Esophagus muscularis mucosa (tissue), 4 donors: ENCODE measurements at places on chromosomes 7 and 10.

DNA sequence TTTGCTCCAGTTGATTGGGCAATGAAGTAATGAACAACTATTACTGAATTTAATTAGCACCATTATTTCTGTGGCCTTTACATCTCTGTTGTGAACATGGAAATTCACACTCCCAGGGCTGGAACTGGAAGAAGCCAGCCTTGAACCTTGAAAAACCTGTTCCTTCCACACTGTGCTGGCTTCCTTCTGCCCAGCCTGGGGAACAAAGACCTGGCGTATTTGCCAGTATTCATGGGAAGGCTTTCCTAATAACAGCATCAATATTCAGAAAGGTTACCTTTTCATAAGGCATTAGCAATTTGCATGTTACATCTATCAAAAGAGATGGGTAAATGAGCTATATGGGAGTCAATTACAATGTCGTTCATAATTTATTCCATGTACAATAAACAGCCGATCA, 1.3 kb downstream of the C10orf90 start:
- DNase-seq = no peak

DNA sequence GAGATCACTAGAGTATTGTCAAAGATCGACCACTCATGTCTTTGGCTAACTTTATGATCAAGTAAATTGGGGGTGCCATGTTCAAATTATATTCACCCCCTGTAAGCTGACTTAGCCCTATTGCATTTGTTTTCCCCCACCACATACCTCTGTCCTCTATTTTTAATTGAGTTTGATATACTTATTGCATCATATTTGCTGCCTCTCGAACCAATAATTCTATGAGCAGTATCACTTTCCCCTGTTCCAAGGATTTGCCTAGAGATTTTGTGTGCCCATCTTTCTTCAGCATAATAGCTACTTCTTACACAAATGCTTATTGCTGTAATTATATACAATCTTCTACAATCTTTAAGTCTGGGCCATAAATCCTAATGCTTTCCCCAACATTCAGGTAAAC, 245.2 kb downstream of the COBL start:
- no peak for DNase-seq

GRCh38 chr10:32616438-32616837, 170.5 kb downstream of the CCDC7 start:
- DNase-seq = no peak

DNA sequence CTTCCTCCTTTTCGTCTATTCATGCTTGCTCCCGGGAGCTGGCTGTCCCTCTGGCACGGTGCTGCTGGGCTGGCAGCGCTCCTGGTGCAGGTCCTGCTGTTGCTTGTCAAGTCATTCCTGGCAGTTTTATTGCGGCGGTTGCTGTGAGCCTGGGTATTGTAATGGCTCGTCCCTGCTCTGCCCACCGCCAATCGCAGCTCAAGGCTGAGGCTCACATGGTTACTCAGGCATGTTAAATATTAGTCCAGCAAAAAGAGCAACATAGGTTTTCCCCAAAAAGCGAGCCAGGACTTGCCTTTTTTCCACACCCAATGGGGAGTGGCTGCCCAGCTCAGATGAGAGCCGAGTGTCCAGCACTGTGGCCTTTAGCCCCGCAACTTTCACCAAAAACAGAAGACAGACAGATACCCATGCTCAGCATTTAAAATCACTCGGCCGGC, 492.9 kb upstream of the FOXK1 start:
- DNase-seq = no peak

- DNase-seq = peak; percentile 42
Observed at GRCh38 chr7:142348100-142348499, 90.2 kb upstream of the PRSS58 start.

DNA sequence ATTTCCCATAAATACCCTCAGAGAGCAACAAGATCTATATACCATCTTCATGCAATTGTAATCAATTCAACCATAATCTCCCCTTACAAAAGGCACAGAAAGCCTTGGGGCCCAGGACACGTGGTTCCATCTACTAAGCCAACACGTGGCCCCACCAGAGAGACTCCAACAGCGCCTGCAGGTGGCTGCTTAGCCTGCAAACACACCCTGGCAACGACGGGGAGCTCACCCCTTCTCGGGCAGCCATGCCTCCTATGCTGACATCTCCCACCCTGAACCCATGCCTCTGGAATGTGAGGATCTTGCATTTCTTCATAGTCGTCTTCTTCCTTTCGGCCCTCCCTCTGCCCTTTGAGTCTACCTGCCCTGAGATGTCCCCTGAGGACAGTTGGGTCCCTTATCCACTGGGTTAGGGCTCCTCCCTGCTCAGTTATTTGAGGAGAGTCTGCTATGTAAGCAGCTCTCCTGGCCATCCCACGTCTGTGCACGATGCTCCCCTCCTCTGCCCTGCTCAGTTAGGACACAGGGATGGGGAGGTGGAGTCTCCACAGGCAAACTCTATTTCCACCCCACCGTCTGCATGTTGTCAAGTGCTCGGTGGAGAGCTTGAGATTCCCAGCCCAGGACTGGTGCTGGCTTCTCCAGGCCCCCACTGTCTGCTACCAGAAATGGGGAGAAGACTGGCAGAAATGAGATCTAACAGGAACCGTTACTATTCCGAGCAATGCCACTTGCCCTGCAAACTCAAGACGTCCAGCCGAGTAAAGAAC, 36.5 kb downstream of the EBF3 start:
- DNase-seq = no peak

GRCh38 chr7:14637968-14638367, 264.6 kb downstream of the DGKB start:
- no peak for DNase-seq

- peak; percentile 53 for DNase-seq
Observed at GRCh38 chr10:119807960-119808697, 64.5 kb downstream of the MCMBP start.

GRCh38 chr10:22372917-22373316, 27.6 kb downstream of the SPAG6 start:
- no peak for DNase-seq

DNA sequence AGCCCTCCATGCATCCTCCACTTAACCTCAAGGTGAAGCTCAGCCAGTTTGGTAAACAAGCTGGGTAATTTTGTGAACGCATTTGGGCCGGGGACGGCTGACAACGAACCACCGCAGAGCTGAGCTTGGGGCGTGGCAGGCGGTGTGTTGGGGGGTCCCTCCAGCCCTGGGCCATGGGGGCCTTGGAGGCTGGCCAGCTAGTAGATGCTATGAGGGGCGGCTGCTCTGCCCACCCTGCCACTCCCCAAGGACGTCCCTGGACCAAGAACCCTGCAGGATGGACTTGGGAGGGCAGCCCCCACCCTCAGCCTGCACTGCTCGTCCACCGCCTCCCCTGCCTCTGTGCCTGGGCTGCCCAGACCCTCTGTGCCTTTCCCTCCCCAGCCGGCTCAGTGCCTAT, 12.0 kb upstream of the SCART1 start:
- DNase-seq = peak; percentile 68

DNA sequence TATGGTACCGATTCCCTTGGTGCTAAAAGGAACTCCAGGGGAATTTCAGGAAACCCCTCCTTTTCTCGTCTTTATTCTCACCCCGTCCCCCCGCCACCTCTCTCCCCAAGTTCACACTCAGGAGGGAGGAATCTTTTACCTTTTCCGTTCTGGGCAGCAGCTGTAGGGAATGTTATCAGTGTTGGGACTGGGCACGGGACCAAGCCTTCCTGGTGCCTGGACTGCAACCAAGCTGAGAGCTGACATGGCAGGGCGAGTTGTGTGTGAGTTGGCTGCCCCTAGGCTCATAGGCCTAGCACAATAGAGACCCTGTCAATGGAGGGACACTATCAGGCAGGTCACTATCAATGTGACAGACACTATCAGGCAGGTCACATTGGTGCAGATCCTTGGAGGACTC, 121.4 kb downstream of the TCF7L2 start:
- DNase-seq = no peak

- DNase-seq = no peak
Observed at GRCh38 chr7:124089621-124090020, 56.8 kb upstream of the TMEM229A start.

DNA sequence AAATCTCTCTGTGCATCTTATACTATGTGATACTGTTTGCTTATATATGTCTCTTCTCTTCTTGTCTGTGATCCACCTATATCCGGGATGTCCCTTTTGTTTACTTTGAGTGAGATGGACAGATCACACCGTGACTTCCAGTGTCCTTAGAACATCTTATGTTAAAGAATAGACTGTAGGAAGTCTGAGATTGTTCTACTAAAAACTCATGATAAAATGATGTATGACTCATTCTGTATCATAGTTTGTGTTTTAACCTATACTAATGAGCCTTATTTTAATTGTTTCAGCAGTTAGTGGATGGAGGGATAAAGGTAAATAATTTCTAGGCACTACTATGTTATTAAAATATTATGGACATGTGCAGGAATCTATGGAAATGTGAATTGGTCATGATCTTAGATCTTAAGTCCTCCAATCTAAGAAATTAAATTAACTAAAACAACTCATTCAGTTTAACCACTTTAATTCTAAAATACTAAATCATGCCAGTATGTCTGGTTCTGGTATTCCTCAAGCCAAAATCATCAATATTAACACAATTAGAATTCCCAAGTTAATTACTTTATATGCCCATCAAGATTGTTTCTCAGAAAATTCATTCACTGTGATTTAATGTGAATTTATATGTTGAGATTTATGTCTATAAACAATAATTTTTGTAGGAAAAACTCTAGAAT, 32.0 kb downstream of the ITGB8 start:
- no peak for DNase-seq

- DNase-seq = no peak
Observed at GRCh38 chr7:93332172-93332571, 100.0 kb downstream of the VPS50 start.

- no peak for DNase-seq
Observed at GRCh38 chr7:106178593-106179134, 66.6 kb upstream of the SYPL1 start.

DNA sequence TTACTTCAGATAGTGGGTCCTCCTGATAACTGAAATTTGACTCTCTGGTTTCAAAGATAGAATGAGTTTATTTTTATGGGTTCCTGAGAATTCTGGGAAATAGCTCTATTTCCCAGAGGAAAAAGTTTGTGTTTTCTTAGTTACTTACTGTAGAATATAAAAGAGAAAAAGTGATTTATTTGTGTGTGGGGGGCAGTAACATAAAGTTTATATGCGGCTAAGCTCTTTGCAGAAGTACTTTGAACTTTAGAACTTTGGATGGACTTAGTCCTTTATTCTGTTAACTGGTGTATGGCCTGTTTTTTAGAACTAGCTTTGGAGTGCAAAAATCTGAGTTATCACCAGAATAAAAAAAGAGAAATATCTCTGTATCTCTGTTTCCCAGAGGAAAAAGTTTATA, 157.1 kb downstream of the BBS9 start:
- DNase-seq = no peak

DNA sequence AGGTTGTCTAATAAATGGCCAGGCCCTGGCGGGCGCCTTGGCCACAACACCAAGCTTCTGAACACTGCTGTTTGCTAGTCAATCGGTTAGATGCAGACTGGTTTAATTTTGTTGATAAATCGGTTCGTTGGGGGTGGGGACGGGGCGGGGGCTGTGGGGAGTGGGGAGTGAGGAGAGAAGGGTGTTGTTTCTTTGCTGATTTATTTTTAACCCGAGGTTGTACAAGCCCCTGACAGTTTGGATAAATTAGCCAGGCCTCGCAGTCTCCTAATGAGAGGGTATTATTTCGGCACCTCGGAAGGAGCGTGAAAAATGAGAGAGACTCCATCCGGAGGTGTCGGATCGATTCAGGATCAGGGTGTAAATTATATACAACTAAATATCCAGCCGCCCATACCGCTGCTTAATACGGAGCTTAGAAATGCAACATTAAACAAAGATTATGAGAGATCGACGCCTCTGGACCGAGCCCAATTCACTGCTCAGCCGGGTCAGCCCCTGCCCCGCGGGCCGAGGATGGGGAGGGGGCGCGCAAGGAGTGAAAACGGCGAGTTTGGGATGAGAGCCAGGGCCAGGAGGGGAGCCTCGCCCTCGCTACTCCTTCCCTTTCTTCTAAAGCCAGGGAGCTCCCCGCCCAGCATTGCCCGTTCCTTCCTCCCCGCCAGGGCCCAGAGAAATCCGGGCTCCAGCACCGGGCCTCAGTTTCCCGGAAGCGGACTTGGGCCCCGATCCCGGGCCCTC, 8.0 kb downstream of the UNCX start:
- DNase-seq = no peak

GRCh38 chr7:24912874-24913514, 67.0 kb downstream of the OSBPL3 start:
- no peak for DNase-seq

GRCh38 chr10:120505866-120506265, 48.8 kb downstream of the PLPP4 start:
- no peak for DNase-seq

GRCh38 chr10:45451407-45451806, 77.4 kb downstream of the ALOX5 start:
- DNase-seq = no peak

DNA sequence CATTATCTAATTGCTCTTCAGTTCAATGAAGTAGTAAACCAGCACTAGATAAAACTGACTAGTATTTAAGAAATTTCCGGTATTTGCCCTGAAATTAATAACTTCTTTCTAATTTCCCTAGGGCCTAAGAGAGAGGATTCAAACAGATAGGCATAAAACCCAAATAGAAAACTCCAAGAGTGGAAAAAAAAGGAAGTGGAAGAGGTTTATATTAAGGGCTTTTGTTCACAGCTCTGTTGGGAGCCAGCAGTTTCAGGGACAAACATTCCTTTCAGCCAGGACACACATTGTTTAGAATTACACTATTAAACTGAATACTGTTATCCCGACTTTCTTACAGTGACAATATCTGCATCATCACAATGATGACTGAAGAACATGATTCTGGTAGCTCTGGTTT, 3.6 kb downstream of the ODAD2 start:
- no peak for DNase-seq

GRCh38 chr7:90613088-90613498, 17.0 kb downstream of the CDK14 start:
- DNase-seq = no peak

- DNase-seq = no peak
Observed at GRCh38 chr10:132264966-132265889, 42.5 kb downstream of the STK32C start.

- DNase-seq = no peak
Observed at GRCh38 chr10:89615112-89615511, 29.9 kb downstream of the PANK1 start.

GRCh38 chr7:31873816-31874597, 187.0 kb downstream of the PPP1R17 start:
- DNase-seq = no peak

DNA sequence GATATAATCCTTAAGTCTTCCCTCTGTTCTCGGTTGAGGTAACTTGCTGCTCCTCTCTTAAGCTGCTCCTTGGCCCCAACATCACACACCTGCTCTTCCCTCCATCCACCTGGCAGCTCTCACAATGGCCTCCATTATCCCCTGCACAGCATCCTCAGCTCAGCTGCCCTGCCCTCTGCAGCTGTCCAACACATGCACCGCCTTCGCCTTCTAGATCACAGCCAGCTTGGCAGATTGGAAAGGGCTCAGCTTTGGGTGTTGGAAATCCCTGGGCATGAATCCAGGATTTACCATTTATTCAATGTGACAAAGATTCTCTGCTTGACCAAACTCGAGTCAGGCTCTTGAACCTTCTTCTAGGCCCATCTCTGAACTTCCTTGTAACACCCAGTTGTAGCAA, 20.6 kb downstream of the RGR start:
- no peak for DNase-seq

- DNase-seq = no peak
Observed at GRCh38 chr10:124094419-124094785, 1.0 kb upstream of the CHST15 start.
